ENCODE measurements at places on chromosomes 3 and 15.

DNA sequence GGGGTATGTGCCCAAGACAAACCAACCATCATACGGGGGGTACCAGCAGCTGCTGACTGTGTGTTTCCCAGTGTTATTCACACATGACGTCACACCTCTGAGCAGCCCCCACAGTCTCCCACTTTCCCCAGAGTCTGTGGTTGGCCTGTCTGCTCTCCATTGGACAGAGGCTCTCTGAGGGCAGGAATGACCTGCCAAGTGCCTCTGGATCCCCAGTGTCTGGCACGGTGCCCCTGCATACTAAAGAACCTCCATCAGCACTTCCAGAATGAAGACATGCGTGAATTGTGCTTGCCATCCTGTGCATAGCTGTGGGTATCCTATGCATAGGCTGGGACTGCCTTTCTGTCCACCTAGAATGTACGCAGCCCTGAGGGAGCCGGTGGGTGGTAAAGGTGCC lies 3.5 kb upstream of the CCDC9B start:
- no peak for DNase-seq

DNA sequence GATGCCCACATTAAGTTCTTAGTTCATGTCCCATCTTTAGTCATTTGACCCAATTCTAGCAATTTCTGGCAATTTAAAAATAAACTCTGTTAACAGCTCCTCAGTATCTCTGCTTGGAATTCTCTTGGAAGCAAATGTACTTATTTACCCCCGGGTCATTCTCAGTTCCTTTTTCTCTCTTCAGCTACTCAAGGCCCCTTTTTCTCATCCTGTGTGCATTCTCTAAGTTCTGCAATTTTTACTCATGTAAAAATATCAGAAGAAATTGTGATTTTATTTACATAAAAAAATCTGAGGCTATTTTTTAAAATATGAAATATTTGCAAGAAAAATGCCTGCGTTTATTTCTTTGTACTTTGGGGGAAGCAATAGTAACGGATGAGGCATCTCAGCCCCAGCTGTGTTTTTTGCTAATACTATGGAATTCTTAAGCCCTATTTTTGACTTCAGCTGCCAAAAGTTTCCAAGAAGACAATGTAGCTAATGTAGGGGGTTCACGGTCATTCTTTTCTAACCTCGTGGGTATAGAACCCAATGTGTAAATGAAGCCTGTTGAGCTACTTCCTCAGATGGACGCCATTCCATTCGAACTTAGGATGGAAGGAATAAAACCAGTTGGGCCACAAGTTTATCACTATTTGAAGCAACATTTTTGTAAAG lies 20.0 kb downstream of the CERS3 start:
- DNase-seq: no peak

DNA sequence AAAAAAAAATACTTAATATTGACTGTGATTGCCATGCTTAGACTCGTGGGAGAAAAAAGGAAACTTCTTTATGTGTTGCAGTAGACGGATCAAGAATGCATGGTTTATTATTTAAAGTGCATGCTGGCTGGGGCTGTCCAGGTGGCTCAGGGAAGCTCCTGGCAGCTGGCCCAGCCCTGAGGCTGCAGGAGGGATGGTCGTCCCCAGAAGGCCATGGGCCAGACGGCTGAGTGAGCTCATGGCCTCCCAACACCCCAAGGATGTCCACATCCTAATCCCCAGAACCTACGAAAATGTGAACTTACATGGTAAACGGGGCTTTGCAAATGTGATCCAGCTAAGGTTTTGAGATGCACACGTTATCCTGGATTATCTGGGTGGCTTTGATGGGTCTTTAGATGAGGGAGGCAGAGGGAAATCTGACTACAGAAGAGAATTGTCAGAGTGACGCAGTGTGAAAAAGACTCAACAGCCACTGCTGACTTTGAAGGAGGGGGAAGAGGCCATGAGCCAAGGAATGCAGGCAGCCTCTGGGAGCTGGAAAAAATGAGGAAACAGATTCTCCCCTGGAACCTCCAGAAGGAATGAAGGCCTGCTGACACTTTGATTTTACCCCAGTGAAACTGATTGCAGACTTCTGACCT lies 29.8 kb downstream of the ADAMTS17 start:
- no peak for DNase-seq

GRCh38 chr3:122802323-122802722 lies 7.5 kb downstream of the SLC49A4 start:
- DNase-seq: no peak

GRCh38 chr3:116815831-116816588 lies 106.4 kb downstream of the TUSC7 start:
- no peak for DNase-seq

DNA sequence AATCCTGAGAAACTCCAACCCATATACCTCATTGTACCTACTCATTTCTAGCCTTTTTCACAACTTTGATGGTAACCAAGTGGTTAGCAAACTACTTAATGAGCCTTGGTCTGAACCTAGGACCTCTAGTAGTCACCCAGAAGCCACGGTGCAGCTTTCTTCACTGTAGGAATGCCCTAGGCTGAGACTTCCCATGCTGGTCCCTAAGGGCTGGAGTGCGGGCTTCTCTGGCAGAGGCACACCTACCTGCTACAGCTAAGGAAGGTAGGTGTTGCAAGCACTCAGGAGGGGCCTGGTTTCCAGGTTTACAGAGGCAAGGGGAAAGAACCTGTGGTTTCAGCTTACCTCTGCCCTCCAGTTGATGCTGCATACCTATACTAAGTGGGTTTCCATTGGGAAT lies 65.4 kb downstream of the DHX30 start:
- no peak for DNase-seq

DNA sequence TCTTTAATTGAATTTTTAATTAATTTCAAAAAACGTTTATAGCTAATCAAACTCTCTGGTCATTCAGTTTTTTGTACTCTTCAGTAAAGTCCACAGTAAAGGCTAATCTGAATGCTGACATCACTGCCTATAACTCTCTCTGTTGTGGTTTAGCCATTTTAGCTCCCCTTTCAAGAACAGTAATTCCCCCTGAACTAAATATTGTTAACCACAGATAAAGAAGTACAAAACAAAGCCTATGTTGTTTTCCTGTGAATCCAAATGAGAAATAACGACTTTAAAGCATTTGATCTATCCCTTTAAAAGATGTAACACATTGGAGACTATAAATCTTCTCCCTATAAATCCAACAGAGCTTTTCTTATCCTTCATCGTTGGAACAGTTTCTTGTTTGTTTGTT lies 94.2 kb downstream of the ZBTB20 start:
- DNase-seq: no peak

DNA sequence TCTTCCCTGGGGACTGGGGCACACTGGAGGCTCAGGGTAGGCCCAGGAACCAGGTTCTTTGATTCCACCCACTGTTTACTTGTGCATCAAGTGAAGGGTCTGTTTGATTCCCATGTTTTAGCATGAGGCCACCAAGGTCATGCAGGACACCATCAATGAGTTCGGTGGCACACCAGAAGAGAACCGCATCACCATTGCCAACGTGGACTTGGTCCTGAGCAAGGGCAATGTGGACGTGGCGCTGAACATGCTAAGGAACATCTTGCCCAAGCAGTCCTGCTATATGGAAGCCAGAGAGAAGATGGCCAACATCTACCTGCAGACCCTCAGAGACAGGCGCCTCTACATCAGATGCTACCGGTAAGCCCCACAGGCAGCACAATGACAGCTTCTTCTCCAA lies 21.5 kb downstream of the TTC21A start:
- DNase-seq: no peak

DNA sequence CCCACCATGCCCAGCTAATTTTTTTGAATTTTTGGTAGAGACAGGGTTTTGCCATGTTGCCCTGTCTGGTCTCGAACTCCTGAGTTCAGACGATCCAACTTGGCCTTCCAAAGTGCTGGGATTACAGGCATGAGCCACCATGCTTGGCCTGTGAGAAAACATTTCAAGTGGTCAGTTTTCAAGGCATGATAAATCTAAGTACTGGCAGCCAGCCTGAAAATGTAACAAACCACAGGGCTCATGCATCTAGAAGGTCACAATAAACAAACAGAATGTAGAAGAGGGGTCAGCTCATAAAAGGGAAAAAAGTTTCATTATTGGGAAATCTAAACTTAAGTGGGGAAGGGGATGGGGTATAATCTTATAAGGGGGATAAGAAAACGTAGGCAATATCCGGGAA lies 39.9 kb downstream of the PPCDC start:
- no peak for DNase-seq

- no peak for DNase-seq
These were observed 85.0 kb downstream of the CCNL1 start for GRCh38 chr3:157074981-157075380.

- DNase-seq: no peak
These were observed 5.9 kb downstream of the USP3 start for GRCh38 chr15:63509955-63510940.

GRCh38 chr15:29820394-29821154 lies 1.7 kb downstream of the TJP1 start:
- DNase-seq: no peak

- DNase-seq: no peak
These were observed 1.9 kb downstream of the LEO1 start for GRCh38 chr15:51969728-51970127.

DNA sequence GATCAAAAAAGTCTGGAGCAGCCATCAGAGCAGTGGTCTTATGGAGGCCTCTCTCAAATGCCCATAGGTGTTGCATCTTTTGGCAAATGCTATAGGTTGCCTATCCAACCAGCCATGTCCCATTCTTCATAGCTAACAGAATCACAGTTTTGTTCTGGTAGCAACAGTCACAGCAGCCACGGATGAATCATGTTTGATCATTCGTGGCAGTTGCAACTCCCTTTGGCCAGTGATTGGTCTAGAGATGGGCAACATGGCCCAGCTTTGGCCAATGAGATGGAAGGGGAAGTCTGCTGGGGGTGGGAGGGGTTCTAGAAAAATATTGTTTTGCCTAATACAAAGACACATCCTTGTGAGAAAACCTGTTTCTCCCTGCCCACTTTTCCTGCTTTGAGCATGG lies 50.3 kb upstream of the PPP2R3A start:
- no peak for DNase-seq

All from T follicular helper cell (primary cell).